ENCODE measurements at places on chromosomes 5 and 9.

GRCh38 chr9:128142596-128142995 lies 6.7 kb upstream of the LCN2 start:
- no peak for DNase-seq

- no peak for DNase-seq
Measured at GRCh38 chr5:25849270-25849669, 1189.1 kb downstream of the CDH9 start.

- DNase-seq = no peak
Measured at GRCh38 chr5:115458416-115458815, 86.2 kb downstream of the FEM1C start.

DNA sequence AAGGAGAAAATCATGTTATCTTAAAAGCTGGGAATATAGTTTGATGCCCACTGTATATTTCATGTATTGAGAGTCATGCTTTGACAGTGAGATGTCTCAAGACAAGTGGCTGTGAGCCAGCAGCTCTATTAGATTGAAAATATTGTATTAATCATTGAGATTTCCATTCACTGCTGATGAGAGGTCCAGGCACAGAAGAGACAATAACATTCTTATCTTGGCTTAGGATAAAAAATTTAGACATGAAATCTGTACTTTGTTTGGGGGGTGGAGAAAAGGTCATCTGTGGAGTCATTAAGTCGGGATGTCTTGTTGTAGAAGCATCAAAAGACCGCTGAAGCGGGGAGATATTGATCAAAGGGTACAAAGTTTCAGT lies 97.9 kb upstream of the EQTN start:
- no peak for DNase-seq

- no peak for DNase-seq
Measured at GRCh38 chr5:136677217-136677616, 311.9 kb upstream of the TRPC7 start.
